ENCODE measurements at places on chromosomes 3 and 15.
A peak's percentile ranks its signal among the peaks of the same experiment; 100 is the strongest.

DNA sequence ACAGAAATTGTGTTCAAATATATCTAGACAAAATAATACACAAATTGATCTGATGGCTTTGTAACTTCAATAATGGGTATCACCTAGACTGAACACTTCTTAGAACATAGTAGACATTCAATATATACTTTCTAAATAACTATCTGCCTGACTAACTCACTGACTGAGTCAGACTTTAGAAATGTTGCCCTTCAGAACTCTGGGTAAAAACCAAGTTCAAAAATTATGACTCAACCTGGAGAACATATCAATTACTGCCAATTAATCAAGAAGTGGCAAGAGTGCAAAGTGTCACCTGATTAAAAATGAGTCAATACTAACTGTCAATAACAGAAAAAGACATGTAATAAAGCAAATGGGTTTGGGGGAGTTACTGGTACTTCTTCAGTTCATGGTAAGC lies 144.6 kb upstream of the TMCO5A start:
- no peak for DNase-seq

- DNase-seq, result no peak
Observed at GRCh38 chr15:78455749-78456148, 17.7 kb downstream of the IREB2 start.

DNA sequence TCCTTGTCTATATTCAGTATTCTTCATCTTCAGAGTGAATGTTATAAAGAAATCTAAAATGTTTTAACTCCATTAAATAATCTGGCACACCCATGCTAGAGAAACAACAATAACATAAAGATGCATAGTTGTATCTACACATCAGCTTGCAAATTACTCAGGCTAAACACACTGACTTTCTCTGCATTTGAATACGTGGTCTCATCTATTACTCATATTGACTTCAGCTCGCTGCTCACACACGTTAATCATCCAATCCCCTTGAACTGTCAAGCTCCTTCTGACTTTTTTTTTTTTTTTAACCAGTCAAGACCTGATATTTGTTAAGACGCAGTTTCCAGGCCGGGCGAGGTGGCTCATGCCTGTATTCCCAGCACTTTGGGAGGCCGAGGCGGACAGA lies 1137.3 kb upstream of the CADM2 start:
- DNase-seq, result no peak

- DNase-seq, result no peak
Observed at GRCh38 chr15:93042211-93042610, 46.8 kb downstream of the RGMA start.

DNA sequence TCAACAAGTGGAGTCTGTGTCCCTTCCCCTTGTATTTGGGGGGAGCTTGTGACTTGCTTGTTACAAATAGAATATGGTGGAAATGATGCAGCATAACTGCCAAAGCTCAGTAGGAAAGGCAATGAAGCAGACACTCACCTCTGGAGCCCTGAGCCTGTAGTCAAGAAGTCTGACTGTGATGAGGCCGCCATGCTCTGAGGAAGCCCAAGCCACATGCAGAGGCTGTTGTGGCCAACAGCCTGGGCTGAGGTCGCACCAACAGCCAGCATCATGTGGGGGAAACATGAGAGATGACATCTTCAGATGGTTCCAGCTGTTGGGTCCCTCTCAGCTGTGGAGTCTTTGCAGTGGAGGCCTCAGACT lies 161.4 kb downstream of the CHSY1 start:
- DNase-seq, result no peak

DNA sequence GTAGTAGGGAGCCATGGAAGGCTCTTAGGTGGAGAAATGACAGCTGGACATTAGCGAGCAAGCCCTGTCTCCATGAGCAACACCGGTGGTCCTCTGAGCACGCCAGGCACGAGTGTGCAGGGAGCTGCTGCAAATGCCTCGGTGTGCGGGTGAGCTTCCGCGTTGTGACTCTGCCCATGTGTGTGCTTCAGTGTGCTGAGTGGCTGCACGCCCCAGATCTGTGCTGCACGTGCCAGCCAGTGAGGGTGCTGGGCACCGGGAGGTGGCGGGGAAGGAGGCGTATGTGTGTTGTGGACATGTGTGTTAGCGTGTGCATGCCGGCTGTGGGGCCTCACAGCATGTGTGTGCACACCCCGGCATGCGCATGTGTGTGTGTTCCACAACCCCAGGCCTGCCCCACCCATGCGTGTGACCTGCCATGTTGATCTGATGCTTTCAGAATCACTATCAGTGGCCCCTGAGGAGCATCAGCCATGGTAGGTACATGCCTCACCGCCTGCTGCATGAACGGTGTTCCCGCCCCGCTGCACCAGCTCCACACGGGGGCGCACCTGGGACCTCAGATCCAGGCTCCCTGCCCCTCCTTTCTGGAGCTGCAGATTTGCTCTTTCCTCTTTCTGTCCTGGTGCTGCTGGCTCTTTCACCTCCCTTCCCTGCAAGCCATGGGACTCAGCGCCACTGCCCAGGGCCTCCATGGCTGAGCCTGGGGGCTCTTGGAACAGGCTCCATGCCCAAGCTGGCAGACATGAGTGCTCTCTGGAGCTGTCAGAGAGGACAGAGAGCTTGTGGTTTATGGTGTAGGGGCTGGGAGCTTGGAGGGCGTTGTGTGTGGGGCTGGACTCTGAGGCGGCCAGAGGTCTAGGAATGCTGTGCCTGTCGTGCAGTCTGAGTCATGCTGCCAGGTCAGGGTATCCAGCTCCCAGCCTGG lies 169.4 kb downstream of the TBC1D2B start:
- peak; percentile 17 for DNase-seq

DNA sequence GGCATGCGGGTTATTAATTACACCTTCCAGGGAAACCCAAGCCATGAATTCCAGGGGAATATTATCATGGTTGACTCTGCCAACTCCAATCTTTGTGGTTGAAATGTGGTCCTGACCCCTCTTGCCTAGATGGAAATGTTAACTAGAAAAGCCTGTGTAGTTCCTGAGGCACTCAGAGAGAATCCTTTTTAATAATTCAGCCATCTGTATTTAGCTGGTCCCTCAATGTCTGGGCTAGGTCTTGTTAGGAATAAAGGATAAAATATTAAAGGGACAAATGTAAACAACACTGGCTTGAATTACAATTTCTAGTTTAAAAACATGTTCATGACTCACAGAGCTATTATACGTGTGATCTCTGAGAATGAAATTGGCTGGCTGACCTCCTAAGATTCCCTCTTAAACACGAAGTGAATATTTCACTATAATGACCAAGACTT lies 435.2 kb upstream of the SUCLG2 start:
- no peak for DNase-seq

DNA sequence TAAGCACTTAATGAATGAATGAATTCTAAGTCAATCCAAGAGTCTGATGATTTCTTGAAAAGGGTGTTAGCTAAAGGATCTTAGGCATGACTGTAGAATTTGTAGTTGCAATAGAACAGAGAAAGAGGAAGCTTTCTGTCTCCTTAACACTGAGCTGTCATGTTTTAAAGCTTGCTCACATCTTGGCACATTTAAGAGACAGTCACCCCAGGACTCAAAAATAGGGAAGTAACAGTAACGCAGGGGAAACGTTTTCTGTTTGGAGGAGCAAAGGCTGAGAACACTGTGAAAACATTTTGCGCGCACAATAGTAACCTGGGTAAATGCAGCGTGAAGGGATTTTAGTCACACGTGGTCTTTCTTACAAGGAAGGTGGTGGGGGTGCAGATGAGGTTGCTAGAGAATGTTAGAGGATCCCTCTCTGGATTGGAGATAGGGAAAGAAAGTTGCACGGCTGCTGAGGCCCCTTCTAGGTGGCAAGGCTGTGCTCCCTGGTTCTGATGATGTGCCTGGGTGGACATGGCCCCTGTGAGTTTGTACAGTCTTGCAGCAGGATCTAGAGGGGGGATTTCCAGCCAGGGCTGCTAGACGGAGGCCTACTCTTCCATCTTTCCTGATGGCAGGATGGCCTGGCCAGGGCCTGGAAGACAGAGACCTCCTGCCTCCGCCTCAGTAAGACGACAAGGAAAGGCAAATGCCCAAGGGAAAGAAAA lies 12.0 kb downstream of the STARD5 start:
- no peak for DNase-seq

GRCh38 chr15:97961067-97961954 lies 808 bp downstream of the ARRDC4 start:
- peak; percentile 11 for DNase-seq

DNA sequence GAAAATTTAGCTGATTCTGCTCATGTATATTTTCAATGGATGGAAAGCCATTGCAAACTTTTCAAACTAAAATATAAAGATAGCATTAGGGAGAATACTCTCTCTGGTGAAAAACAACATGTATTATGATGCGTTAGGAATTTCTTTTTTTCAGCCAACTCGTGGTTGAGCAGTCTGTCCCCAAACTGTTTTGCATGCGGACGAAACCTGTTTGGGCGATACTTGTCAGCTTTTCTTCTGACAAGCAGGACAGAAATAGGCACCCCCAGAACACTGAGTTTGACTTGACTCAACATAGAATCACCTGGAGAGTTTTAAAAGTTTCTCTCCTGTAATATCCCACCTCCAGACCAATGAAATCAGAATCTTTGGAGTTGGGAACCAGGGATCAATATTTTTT lies 417.5 kb upstream of the TPRG1 start:
- no peak for DNase-seq

DNA sequence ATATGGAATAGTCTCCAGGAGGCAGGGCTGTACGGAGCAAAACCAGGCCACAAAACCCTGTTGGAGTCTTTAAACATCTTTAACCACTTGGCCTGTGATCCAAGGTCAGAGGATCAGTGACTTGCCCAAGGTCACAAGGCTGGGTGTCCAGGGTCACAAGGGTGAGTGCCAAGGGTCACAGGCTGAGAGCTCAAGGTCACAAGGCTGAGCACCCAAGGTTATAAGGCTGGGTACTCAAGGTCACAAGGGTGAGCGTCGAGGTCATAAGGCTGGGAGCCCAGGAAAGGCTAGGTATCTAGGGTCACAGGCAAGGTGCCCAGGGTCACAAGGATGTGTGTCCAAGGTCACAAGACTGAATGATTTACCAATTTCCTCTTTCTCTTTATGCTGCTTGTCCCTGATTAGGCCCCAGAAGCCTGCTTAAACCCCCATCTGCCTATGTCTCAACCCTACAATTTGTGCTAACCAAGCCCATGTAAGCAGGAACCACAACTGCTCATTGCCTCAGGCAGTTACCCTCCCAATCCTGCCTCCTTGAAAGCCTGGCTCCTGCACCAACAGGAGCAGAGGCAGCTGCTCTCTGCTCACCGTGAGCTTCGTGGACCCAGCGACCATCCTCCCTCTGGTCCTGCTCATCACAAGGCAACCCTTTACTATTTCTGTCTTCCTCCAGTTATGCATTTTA lies 51.5 kb downstream of the MGLL start:
- no peak for DNase-seq

- DNase-seq, result no peak
Observed at GRCh38 chr3:82001276-82001923, 240.0 kb upstream of the GBE1 start.

- no peak for DNase-seq
Observed at GRCh38 chr15:80697075-80697685, 2.1 kb downstream of the ABHD17C start.

DNA sequence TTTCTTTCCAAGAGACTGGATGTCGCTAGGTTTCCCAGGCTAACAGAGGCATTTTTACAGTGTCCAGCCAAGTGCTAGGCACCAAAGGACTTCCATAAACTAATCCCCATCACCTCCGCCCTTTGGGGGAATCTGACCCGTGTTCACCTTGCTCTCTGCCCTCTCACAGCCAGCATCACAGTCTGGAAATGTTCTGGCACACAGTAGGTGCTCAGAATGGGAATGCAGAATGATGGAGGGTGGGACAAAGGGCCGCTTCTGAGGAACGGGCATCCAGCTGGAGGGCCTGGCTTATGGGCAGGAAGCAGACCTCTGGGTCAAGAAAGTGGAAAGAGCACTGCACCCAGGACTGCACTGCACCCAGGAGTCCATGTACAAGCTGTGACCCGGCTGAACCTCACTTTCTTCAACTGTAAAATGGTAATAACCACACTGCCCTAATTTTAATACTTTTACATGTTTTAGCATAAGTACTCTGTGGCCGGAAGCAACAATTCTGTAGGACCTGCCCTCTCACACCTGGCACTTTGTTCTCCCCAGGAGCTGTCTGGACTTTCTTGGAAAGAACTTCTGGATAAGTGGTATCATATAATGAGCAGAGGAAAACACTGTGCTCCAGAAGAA lies 901 bp upstream of the NMB start:
- no peak for DNase-seq

- no peak for DNase-seq
Observed at GRCh38 chr3:171640520-171641412, 169.5 kb downstream of the PLD1 start.

GRCh38 chr3:152225201-152225600 lies 43.5 kb upstream of the MBNL1 start:
- DNase-seq, result no peak

DNA sequence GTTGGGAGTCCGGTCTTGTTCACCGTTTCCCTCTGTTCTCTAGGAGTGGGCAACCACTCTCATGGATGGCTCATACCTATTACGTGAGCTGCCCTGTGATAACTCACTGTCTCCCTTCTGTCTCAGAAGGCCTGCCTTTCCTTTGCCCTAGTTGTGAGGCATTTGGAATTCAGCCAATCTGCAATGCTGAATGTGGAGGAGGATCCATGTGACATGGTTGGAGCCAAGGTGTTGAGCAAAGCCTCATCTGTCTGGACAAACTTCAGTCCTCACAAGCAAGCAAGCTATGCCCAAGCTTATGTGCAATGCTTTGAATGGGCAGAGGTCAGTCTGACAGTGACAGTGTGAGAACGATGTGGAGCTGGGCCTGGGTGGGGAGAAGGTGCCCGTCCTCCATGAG lies 37.8 kb upstream of the ATP10A start:
- DNase-seq, result no peak

- DNase-seq, result no peak
Observed at GRCh38 chr15:70461017-70461416, 302.3 kb downstream of the UACA start.

DNA sequence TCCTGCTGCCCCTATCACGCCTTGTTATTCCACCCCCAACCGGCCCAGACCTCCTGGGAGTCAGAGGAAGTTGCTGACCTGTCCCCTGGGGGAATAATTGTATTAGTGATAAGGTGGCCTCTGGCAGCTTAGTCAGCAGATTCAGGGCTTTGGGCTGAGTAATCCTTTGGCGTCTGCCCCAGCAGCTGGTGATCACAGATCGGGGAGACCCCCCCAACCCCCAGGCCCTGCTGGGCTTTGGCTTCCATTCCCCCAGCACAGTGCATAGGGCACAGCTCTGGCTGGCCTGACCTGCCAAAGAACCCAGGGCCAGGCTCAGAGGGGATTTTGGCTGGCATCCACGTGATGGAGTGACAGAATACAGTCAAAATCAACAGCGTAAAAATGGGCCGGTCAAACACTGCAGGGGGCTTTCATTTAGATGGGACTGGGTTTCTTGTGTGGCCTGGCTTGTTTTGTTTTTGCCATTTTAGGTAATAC lies 3.9 kb upstream of the NR2E3 start:
- DNase-seq, result no peak

- no peak for DNase-seq
Observed at GRCh38 chr3:156382458-156383346, 172.2 kb downstream of the SSR3 start.

GRCh38 chr15:63600616-63601025 lies 3.4 kb downstream of the FBXL22 start:
- peak; percentile 92 for DNase-seq
